ENCODE measurements at places on chromosomes 3 and 15.

- no peak for DNase-seq
Measured at GRCh38 chr3:71464613-71465012, 118.9 kb downstream of the FOXP1 start.

- no peak for DNase-seq
Measured at GRCh38 chr3:169657351-169658124, 6.0 kb downstream of the MECOM start.

GRCh38 chr3:115663414-115663813, 40.1 kb downstream of the GAP43 start:
- no peak for DNase-seq

DNA sequence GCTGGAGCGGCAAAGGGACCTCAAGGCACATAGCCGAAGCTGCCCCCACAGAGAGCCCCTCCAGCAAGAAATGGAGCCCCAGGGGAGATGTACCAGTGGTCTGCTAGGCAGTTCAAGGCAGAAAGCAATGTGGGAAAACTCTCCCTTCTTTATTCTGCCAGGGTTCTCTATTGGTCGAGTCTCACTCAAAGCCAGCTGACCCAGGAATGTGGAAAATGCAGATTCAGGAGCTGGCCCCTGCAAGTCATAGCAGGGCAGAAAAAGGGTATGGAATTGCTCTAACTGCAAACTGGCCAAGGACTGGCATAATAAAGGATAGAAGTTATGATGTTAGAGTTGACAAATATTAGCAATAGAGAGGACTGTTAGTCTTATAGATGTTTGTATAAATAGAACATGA, 4.0 kb upstream of the TOPAZ1 start:
- no peak for DNase-seq

DNA sequence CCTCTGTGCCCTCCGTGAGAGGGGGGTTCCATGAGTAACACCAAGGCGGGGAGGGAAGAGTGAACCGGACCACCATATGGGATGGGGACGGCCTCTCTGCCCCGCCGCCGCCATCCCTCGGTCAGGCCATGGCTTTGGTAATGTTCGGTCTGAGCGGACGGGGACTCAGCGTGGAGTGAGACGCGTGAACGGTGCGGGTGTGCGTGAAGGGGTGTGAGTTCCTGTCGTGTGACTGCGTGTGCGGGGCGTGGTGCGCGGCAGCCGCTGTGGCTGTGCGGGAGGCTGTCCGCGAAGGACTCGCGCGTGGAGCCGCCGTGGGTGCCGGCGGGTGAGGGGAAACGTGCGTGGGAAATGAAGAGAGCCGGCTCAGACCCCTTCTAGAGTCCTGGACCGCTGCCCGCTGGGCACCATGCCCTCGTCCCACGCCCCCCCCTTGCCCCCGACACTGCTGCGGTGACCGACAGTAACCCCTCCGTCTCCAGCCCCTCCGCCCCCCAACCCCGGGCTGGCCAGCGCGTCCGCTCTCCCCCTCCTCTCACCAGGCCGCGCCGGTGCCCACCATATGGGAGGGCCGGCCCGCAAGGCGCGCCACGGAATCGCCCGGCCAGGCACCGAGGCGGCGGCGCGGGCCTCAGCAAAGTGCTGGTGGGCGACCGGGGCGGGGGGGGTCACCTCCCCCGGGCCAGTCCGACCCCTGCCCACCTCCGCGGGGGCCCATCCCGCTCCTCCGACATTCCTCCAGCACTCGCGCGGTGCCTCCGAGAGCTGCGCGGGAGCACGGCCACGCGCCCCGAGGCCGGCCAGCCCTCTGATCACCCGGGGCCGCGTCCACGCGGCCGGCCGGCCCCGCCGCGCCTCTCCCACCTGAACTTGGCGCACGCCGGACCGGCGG, 589 bp downstream of the KLF15 start:
- no peak for DNase-seq

DNA sequence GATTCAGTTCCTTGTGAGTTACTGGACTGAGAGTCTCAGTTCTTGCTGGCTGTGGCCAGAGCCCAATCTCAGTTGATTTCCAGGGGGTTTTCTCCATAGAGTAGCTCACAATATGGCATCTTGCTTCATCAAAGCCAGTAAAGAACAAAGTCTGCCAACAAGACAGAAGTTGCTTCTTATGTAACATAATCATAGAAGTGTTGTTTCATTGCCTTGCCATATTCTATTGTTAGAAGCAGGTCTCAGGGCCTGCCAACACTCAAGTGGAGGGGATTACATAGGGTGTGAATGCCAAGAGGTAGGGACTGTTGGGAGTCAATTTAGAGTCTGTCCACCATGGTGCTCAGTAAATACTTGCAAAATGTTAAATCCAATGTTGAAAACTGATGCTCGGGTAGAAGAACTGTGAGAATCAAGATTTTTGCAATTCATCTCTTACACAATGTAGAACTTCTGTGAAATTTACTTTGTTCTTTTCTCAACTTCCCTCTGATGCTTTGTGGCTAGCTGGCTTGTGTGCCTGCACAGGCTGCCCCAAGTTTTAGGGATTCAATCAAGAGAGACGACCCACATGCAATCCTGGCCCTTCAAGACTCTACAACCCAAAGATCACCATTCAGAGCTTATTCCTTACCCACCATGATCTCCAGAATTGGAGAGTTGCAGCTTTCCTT, 13.3 kb upstream of the PXYLP1 start:
- no peak for DNase-seq

DNA sequence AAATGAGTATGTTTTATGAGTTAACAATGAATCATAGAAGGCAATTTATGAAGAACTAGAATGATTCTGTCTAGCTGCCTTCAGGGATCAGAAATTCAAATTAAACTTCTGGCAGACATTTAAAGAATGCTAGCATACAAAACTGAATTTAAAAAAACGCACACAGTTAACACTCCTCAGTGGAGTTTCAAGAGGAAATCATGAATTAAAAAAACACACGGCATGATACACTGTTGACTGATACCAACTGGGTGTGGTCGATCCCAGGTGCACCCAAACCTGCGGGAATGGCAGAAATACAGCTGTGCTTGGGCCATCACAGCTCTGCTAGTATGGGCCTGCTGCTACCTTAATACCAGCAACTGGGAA, 526.0 kb downstream of the FOXP1 start:
- no peak for DNase-seq

GRCh38 chr3:194281766-194282165, 69.4 kb downstream of the CPN2 start:
- DNase-seq, result no peak
